Activated T-helper 1 cell treated with anti-CD3 and anti-CD28 coated beads, Interleukin-12 subunit alpha, Interleukin-12 subunit beta, Interleukin-2, Interleukin-4 antibody, amounts not matched to agents 30 ng/mL and 10 ng/mL and 1 ng/mL, durations not matched to agents 14 hours and 24 hours and 36 hours (primary cell): ENCODE measurements at places on chromosomes 3 and 15.

GRCh38 chr3:194304186-194304917 lies 46.8 kb downstream of the CPN2 start:
- no peak overlapping the region for H3K27ac ChIP-seq
- peaks cover 18% of the 10 kb centered on the region for H3K36me3 ChIP-seq
- no peaks in the 10 kb centered on the region for H3K27me3 ChIP-seq
- H3K4me3 ChIP-seq: no peak overlapping the region
- DNase-seq: no peak

DNA sequence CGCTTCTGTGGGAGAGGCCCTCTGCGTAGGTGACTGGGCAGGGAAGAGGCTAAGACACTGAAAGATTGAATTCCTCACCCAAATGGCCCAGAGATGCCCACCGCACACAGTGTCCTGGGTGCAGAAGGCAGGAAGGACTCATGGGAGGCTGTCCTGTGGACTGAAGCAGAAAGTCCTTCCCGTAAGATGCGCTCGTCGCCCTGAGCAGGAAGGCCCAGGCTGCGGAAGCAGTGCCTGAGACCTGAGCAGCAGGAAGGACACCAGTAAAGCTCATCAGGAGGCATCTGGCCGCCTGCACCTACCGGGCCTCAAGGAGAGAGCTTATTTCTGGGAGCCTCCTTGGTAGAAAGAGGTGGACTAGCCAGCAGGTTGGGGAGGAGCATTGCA lies 3.3 kb downstream of the PAK6 start:
- H3K27ac ChIP-seq: no peak overlapping the region
- H3K4me1 ChIP-seq: peaks cover 4% of the 10 kb centered on the region
- peaks cover 16% of the 10 kb centered on the region for H3K27me3 ChIP-seq
- no peak overlapping the region for H3K4me3 ChIP-seq

GRCh38 chr15:84982301-84982920 lies 755 bp downstream of the PDE8A start:
- H3K27ac ChIP-seq: peak overlapping the region; percentile 89
- peaks cover 3% of the 10 kb centered on the region for H3K36me3 ChIP-seq
- peaks cover 18% of the 10 kb centered on the region for H3K27me3 ChIP-seq
- DNase-seq: peak; percentile 29

- H3K4me3 ChIP-seq: no peak overlapping the region
- peaks cover 44% of the 10 kb centered on the region for H3K36me3 ChIP-seq
- H3K4me1 ChIP-seq: peaks cover 29% of the 10 kb centered on the region
These were observed 4.9 kb downstream of the MAN2A2 start for GRCh38 chr15:90907838-90908507.

DNA sequence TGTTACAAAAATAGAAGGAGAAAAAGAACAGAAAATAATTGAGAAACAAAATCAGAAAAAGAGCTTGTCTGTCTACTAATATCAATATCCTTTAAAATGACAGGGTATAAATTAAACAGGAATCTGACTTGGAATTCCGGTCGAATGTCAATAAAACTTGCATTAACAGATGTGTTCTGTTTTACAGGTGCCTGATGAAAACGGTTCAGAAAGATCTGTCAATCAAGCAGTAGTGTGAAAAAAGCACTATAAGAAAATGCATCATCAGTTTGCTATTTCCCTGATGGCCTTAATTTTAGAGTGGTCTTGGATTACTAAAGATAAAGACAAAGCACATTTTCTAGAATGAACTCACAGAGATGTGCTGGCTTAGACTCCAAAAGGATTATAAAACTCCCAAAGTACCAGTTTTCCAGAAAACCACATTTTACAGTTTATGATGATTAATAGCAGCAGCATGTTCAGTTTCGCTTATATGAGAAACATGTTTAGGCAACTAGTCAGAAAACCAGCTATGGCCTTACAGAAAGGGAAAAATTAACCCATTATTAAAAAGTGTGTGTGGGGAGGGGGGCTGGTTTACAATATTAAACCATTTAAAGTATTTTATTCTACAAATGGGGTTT lies 8.2 kb upstream of the C3orf38 start:
- no peak overlapping the region for H3K27ac ChIP-seq
- DNase-seq: no peak
- no peaks in the 10 kb centered on the region for H3K4me1 ChIP-seq
- H3K36me3 ChIP-seq: peaks cover 30% of the 10 kb centered on the region
- H3K27me3 ChIP-seq: no peaks in the 10 kb centered on the region

DNA sequence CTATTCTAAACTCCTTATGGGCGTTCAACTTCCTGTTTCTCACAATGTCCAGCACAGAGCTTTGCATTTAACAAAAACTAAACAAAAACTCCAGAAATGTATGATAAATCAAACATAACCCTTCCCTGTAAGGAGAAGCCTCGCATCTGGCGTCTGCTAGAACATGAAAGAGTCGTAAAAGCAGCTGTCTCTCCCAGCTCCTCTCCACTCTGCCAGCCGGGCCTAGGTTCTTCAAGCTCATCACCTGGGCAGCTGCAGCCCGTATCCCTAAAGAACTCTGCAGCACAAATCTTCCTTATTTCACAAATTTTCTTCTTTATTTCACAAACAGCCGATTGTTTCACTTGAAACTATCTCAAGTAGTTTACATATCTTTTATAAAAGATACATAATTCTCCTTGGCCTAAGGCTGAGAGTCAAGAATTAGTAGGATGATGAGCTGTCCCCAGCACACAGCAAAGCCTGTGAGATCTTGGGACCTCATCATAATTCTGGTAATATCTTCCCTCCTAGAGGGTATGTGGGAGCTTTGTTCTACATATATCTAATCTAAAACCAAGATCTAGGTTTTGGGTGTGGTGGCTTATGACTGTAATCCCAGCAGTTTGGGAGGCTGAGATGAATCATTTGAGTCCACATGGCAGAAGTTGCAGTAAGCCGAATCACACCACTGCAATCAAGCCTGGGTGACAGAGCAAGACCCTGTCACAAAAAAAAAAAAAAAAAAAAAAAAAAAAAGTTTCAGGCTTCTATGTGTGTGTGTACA lies 35.3 kb downstream of the ANXA2 start:
- no peaks in the 10 kb centered on the region for H3K27me3 ChIP-seq
- peaks cover 36% of the 10 kb centered on the region for H3K4me1 ChIP-seq
- H3K27ac ChIP-seq: peak overlapping the region; percentile 82

DNA sequence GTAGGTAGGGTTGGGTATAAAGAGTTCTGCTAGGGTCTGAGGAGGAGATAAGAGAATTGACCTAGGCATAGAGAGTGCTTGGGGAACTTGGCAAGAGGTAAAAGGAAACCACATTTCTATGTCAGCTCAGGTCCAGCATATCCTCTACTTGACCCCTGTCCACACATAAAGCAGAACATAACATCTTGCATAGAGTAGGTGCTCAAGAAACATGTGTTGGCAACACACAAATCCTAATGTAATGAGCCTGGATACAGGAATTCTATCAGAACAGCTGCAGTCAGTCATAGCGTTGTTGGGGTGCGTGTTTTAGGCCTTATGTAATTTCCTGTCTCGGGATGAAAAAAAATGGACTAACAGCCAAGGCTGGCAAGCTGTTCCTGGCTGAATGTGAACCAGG lies 35.0 kb upstream of the PLCL2 start:
- H3K36me3 ChIP-seq: peaks cover 3% of the 10 kb centered on the region
- peaks cover 32% of the 10 kb centered on the region for H3K4me1 ChIP-seq
- H3K27ac ChIP-seq: peak overlapping the region; percentile 56

GRCh38 chr3:131110087-131110486 lies 83.4 kb downstream of the NEK11 start:
- no peaks in the 10 kb centered on the region for H3K4me1 ChIP-seq
- H3K36me3 ChIP-seq: no peaks in the 10 kb centered on the region
- H3K27ac ChIP-seq: no peak overlapping the region
- DNase-seq: no peak
- H3K27me3 ChIP-seq: peaks cover 3% of the 10 kb centered on the region

DNA sequence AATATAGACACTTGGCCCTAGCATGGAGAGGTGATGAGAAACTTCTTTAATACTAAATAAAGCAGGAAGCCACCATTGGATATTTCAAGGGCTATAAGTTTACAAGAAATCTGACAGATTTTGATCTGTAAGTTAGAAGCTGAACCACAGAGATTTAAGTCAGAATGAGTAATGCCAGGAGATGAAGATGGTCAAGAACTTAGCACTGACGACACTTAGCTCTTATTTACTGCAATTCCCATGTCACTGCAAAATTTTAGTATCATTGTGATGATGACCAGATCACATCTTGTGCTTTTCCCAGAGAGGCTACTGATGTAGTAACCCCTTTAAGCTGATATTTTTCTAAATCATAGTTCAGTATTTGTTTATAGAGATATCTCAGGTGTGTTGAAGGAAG lies 59.4 kb upstream of the CD96 start:
- H3K4me3 ChIP-seq: no peak overlapping the region
- H3K4me1 ChIP-seq: no peaks in the 10 kb centered on the region
- peaks cover 1% of the 10 kb centered on the region for H3K27me3 ChIP-seq
- peaks cover 2% of the 10 kb centered on the region for H3K36me3 ChIP-seq
